ENCODE measurements at places on chromosomes 3 and 15. TPM values are rescaled to one million over a fixed set of nuclear protein-coding genes. Genes with fewer than 3 reads are reported as not detected.

DNA sequence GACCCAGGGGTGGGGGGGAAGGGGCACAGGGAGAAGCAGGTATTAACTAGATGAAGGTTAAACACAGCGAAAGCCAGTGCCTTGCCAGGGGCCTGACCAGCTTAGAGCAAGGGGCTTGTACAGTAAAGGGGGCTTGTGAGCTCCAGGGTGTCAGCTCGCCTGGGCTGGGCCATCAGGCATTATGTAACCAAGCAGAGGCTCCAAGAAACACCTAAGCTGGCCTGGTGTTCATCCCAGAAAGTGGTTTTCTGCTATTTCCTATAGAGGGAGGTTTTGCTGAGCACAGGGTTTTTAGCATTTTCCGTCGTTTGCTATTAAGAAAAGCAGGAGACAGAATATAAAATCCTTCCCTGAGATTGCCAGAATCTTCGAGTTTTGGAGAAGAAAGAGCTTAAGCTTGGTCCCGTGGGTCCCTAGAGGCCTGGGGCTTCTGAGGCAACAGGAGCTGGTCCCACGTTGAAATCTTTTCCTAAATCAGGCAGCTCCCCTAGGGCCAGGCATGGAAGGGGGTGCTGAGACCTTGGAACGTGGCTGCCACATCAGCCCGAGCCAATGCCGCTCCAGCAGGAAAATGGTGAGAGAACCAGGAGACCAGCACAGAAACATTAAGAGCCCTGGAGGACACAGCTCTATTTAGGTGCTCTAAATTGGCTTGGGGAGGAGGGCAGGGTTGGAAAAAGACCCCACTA lies 71.4 kb downstream of the ISG20 start:
- no peak for DNase-seq
- H3K4me1 ChIP-seq: no peaks in the 10 kb centered on the region
- peaks cover 3% of the 10 kb centered on the region for H3K27me3 ChIP-seq
- H3K4me3 ChIP-seq: no peak overlapping the region

GRCh38 chr3:141379250-141379966 lies 11.1 kb downstream of the ZBTB38 start:
- no peak overlapping the region for H3K4me3 ChIP-seq
- H3K27me3 ChIP-seq: no peaks in the 10 kb centered on the region
- H3K4me1 ChIP-seq: peaks cover 4% of the 10 kb centered on the region
- no peak for DNase-seq
- H3K27ac ChIP-seq: peak overlapping the region; percentile 9

DNA sequence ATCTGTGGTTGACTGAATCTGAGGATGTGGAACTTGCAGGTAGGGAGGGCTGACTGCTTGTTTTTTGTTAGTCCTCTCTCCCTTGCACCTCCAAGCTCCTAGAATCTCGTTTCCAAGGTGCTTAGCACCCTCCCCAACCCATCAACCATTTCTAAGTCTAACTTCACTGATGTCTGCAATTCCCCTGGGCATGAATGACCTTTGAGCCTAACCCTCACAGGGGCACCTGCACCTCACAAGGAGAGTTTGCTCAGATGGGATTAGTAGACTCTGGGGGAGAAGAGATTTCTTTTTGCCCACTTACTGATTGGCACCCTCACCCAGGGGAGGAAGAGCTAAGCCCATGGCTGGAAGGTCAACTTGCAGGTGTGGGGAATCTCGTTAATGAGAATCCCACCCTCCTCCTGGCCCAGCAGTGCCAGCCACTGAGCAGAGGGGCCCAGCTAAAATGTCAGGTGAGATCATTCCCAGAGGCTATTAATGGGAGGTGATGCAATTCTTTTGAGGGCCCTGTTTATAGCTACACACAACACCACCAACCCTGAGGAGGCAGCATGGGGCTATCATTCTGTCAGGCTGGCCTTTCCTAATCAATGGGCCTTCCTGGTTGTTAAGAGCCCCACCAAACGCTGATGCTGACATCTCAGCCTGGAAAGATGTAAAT lies 81.6 kb upstream of the HERC1 start:
- H3K4me1 ChIP-seq: no peaks in the 10 kb centered on the region
- H3K27ac ChIP-seq: no peak overlapping the region
- H3K4me3 ChIP-seq: no peak overlapping the region
- no peaks in the 10 kb centered on the region for H3K36me3 ChIP-seq
- no peaks in the 10 kb centered on the region for H3K27me3 ChIP-seq

DNA sequence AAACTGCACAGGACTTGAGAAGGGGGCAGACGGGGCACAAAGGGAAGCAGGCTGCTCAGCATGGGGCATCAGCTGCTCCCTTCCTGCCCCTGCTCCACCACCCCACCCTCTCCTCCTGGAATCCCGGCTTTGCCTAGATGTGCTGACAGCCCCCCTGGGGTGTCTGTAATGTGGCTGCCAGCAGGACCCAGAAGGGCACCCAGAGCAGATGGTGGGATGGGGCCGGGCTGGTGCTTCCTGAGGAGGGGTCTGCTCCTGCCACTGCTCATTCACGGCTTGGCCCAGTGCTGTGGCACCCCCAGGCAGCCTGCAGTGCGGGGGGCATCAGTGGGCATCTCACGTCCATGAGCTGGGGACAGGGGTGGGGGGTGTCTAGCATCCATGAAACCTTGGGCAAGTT lies 10.2 kb downstream of the H1-8 start:
- no peaks in the 10 kb centered on the region for H3K27me3 ChIP-seq
- peak; percentile 71 for DNase-seq
- H3K36me3 ChIP-seq: no peaks in the 10 kb centered on the region

GRCh38 chr3:165211721-165212120 lies 15.5 kb upstream of the SLITRK3 start:
- peaks cover 1% of the 10 kb centered on the region for H3K27me3 ChIP-seq
- no peaks in the 10 kb centered on the region for H3K4me1 ChIP-seq
- no peak overlapping the region for H3K27ac ChIP-seq
- H3K4me3 ChIP-seq: no peak overlapping the region
- DNase-seq: no peak
- H3K36me3 ChIP-seq: no peaks in the 10 kb centered on the region

DNA sequence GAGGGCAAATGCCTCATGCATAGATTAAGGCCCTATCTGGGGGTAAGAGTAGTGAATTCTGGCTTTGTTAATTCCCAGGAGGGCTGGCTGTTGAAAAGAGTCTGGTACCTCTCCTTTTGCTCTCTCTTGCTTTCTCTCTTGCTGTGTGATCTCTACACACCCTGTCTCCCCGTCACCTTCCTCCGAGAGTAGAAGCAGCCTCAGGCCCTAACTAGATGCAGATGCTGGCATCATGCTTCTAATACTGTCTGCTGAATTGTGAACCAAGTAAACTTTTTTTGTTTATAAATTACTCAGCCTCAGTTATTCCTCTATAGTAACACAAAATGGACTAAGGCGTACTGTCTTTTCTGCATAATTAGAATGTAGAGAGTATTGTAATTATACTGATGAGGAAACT lies 908.1 kb downstream of the DIPK2A start:
- H3K4me1 ChIP-seq: no peaks in the 10 kb centered on the region
- H3K4me3 ChIP-seq: no peak overlapping the region
- H3K27me3 ChIP-seq: no peaks in the 10 kb centered on the region
- no peak overlapping the region for H3K27ac ChIP-seq
- H3K36me3 ChIP-seq: no peaks in the 10 kb centered on the region

DNA sequence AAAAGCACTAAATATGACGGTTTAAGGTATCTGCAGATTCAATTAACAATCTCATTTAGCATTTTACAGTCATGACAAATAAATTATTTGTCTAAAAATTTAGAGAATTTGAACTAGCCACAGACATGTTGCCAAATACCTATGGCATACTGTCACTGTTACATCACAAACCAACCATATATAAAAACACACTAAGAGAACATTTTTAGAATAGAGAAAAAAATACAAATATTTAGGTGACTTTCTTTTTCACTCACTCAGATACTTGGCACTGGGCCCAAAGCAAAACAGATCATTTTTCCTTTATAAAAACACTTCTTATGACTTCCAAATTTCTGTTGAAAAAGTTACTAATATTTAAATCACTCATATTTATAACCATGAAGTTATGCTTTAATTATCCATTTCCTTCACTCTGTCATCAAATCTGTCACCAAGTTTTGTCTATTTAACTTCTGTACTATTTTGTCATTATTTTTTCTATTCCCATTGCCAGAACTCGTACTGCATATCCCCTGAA lies 644.7 kb downstream of the OTOL1 start:
- H3K4me1 ChIP-seq: no peaks in the 10 kb centered on the region
- H3K27ac ChIP-seq: no peak overlapping the region
- H3K36me3 ChIP-seq: no peaks in the 10 kb centered on the region
- H3K27me3 ChIP-seq: no peaks in the 10 kb centered on the region

- H3K27ac ChIP-seq: no peak overlapping the region
- H3K4me3 ChIP-seq: no peak overlapping the region
- peak; percentile 44 for DNase-seq
- no peaks in the 10 kb centered on the region for H3K36me3 ChIP-seq
- no peaks in the 10 kb centered on the region for H3K4me1 ChIP-seq
Measured at GRCh38 chr3:53956586-53956985, 64.9 kb upstream of the SELENOK start.

- H3K27ac ChIP-seq: no peak overlapping the region
- H3K36me3 ChIP-seq: no peaks in the 10 kb centered on the region
- H3K4me1 ChIP-seq: peaks cover 28% of the 10 kb centered on the region
- no peak for DNase-seq
Measured at GRCh38 chr3:39166134-39166710, 12.8 kb upstream of the CSRNP1 start.

DNA sequence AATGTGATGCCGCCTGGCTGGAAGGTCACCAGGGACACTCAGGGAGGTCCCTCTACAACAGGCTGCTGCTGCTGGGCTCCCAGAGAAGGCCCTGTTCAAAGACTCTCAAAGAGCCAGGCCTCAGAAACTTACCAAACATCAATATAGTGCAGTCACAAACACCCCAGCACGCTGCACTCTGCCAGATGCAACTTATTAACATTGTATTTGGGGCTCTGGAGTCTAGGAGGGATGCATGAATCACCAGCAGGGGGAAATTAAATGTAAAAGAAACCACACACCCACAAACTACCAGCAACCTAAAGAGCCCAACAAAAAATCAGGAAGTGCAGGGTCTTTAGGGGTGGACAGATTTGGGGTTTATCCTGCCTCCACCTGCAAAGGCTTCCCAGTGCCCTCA lies 74.6 kb upstream of the SPATA12 start:
- no peak overlapping the region for H3K27ac ChIP-seq
- no peaks in the 10 kb centered on the region for H3K36me3 ChIP-seq
- H3K4me1 ChIP-seq: peaks cover 18% of the 10 kb centered on the region
- no peaks in the 10 kb centered on the region for H3K27me3 ChIP-seq
- no peak overlapping the region for H3K4me3 ChIP-seq

GRCh38 chr3:32813180-32813579 lies 4.6 kb upstream of the TRIM71 start:
- no peaks in the 10 kb centered on the region for H3K36me3 ChIP-seq
- H3K4me3 ChIP-seq: no peak overlapping the region
- H3K27me3 ChIP-seq: peaks cover 12% of the 10 kb centered on the region
- no peak overlapping the region for H3K27ac ChIP-seq
- peaks cover 5% of the 10 kb centered on the region for H3K4me1 ChIP-seq
- DNase-seq: no peak

- H3K27ac ChIP-seq: no peak overlapping the region
- H3K4me3 ChIP-seq: no peak overlapping the region
- DNase-seq: no peak
Measured at GRCh38 chr15:80199869-80200268, 47.1 kb downstream of the FAH start.

DNA sequence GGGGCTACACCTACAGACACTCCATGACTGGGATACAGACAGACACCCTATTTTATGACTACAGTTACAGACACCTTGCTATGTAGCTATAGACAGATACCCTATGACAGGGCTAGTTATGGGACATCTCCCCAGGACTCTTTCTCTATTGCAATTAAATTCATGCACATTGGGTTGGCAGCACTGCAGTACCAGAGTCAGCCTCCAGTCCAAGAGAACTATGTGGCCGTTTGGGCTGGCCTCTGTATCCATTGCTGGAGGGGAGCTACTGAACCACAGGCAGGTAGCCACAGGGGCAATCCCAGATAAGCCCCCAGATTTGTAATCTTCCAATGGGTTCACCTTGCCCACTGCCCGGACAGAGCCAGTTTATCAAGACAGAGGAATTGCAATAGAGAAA lies 108.4 kb upstream of the SPATA16 start:
- H3K4me3 ChIP-seq: no peak overlapping the region
- H3K27me3 ChIP-seq: no peaks in the 10 kb centered on the region

DNA sequence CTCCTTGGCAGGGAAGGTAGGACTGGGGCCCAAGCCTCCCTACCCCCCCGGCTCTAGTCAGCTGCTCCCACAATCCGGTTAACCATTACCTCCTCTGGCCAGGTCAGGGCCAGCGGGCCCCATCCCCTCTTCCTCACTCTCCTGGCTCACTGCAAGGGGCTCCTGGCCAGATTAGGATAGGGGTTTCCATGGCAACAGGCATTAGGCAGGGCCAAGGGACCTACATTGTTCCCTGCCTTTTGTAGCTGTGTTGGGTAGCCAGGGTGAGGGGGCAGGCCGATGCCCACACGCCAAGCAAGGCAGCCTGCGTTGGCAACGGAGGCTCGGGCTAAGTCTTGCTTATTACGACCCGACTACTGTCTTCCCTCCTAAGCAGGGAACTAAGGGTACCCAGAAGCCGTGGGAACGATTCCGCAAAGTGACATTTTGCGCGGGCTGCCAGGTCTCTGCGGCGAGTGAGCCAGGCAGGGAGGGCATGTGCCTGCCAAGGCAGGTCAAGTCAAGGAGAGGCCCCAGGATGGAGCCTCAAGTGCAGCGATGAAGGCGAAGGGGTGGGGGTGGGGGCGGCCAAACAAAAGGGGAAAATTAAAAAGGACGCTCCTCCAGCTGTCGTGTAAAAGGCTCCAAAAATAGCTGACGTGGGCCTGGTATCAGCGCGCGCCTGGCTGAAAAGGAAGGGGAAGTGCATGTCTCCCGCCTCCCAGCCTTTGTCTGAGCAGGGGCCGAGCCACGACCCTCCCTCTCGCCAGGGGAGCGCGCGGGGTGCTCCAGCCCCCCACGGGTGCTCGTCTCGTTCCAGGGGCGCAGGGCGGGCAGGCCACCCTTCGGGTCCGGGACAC lies 919 bp downstream of the IDH2 start:
- H3K36me3 ChIP-seq: no peaks in the 10 kb centered on the region
- H3K27me3 ChIP-seq: no peaks in the 10 kb centered on the region
- H3K27ac ChIP-seq: peak overlapping the region; percentile 95
- peak; percentile 48 for DNase-seq

- DNase-seq: no peak
- H3K4me1 ChIP-seq: no peaks in the 10 kb centered on the region
- H3K27me3 ChIP-seq: no peaks in the 10 kb centered on the region
Measured at GRCh38 chr3:8239718-8240695, 261.6 kb upstream of the LMCD1 start.

The CLRN1 gene
- not detected for total RNA-seq

The TIPARP gene
- total RNA-seq: 47.7 TPM

The ADPRH gene
- 18.7 TPM for total RNA-seq

The RNF13 gene
- total RNA-seq: 126 TPM

The GOLGA8J gene
- total RNA-seq: 0.26 TPM

The ZNF35 gene
- 9.2 TPM for total RNA-seq

The NECTIN3 gene
- 24.9 TPM for total RNA-seq

The TRAIP gene
- total RNA-seq: 2.4 TPM

The LINGO1 gene
- 3.4 TPM for total RNA-seq

All from left lung (tissue), 14 donors.